Right atrium auricular region (tissue), 2 donors: ENCODE measurements at places on chromosomes 1 and 21. TPM values are rescaled to one million over a fixed set of nuclear protein-coding genes. Genes with fewer than 3 reads are reported as not detected.

Gene TMED5
- total RNA-seq: 81.2 TPM

Gene TRAF3IP3
- total RNA-seq: 0.19 TPM

Gene ZNF683
- not detected for total RNA-seq

Gene FAM163A
- not detected for total RNA-seq

Gene CLIC6
- total RNA-seq: 5.1 TPM

DNA sequence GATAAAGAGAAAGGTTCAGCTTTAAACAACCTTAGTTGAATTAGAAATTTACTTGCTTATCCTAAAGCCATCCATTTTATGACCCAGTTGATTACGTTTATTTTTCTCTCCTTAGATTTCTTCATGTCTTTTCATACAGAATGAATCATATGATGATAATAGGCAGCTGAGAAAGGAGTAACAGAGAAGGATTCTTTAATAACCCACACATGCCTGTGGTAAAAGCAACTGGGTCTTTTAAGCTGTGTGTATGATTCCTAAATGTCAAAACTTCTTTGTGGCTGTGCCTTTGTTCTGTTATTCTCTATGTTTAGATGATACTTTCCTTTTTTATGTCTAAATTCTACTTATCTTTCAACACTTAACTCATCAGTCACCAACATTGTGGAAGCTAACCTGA lies 626.5 kb downstream of the NCAM2 start:
- no peak for DNase-seq

DNA sequence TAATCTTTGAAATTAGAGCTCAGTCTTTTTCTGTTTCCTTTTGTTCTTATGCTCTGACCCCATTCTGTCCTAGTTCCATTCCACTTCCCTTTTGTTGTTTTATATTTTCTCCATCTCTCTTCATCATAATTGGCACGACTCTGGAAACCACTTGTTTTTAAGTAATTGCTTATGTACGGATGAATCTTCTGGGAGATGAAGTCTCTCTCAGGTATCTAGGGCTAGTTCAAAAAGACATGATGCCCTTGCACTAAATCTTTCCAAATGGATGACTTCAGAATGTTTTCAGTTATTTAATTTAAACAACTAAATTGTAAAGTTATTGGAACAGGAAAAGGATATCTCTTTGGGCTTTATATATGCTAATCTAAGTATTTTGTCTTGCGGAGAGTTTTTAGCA lies at the start of gene OR6F1:
Gene OR6F1, minus strand, starts transcription at position 101 of the 400 bp plus-strand sequence. CDS start 3,891 bp downstream, outside the sequence.
- DNase-seq: no peak

- no peak for DNase-seq
These were observed 3.9 kb downstream of the EXTL1 start for GRCh38 chr1:26025517-26025916.

DNA sequence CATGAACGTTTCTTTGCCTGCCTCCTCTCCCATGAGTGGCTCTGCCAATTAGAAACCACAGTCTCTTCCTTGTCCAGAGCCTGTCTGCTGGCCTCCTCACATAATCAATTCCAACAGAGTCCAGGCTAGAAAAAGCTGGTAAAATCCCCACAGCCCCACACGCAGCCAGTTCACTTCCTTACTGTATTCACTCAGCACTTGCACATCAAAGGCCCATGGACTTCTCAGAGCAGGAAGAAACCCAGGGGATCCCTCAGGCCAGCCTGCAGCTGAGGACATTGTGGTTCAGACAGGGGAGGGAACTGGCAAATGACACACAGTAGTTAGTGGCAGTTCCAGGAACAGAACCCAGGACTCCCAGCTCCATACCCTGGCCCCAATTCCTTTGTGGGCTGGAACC lies 171.6 kb upstream of the EDN2 start:
- DNase-seq: no peak

DNA sequence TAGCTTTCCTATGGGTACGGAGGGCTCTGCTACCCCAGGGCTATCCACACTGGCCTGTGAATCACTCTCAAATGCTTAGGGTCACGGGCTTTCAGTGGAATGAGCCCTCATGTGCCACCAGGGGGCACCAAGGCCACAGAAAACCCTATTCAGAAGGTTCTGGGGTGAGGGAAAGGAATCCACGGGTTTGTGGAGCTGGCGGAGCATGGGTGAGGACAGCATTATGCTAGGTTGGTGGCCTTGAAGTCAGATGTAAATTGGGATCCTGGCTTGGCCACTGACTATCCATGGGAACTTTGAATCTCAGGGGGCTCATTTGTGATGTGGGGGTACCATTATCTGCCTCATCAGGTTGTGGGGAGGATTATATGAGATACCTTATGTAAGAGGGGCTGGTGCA lies 5.1 kb upstream of the LAMTOR5 start:
- peak; percentile 86 for DNase-seq

DNA sequence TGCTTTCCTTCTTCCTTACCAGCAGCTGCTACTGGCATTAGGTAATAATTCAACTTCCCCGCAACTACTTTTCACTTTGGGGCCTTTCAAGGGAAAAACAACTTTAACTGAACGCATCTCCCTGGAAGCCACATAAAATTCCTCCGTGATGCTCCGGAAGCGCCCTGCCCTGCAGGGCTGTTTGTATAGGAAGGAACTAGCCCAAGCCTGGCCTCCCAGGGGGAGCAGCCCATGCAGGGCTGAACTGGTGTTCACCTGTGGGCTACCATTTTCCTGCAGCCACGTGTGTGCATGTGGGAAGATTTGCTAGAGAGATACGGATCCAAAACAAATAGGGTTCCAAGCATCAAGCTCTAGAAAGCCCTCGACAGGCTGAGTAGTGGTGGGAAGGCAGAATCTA lies 14.4 kb downstream of the CLDN14 start:
- no peak for DNase-seq

- no peak for DNase-seq
These were observed 49.8 kb downstream of the LYPLAL1 start for GRCh38 chr1:219223496-219223895.

GRCh38 chr1:84269306-84269705 lies 32.2 kb upstream of the SAMD13 start:
- no peak for DNase-seq

GRCh38 chr1:188986745-188987417 lies 1490.8 kb downstream of the BRINP3 start:
- DNase-seq: no peak

DNA sequence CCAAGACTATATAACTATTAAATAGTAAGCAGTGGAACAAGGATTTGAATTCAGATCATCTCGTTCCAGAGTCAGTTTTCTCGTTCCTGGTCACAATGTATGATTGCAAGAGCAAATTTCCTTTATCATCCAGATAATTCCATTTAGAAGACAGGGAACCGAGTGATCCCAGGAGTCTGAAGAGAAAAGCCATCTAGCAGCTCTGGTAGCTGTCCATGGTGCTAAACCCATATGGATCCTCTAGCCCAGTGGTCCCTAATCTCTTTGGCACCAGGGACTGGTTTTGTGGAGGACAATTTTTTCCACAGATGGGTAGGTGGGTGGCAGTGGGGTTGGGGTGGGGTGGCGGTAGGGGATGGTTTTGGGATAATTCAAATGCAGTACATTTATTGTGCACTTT lies 229.4 kb downstream of the PTPRU start:
- no peak for DNase-seq

GRCh38 chr21:34890724-34891612 lies 158.1 kb downstream of the RUNX1 start:
- DNase-seq: no peak

DNA sequence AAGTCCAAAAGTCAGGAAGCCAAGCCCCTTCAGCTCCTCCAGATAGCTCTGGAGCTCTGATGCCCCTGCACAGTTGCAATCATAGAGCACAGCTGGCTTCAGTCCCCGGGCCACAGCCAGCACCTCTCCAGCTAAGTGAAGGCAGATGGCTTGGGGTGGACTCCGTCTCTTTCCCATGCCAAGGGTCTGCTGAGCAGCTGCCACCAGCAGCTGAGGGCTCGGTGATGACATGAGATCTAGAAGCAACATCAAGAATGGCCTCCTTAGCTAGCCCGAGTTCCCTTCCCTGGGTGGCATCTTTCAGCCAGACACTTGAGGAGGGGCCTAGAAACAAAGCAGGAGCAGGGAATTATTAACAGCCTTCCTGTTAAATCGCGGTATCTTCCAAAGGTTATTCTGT lies 973 bp downstream of the C1orf74 start:
- DNase-seq: no peak

GRCh38 chr1:172070055-172070454 lies 228.8 kb downstream of the DNM3 start:
- no peak for DNase-seq
